G401 (cell line): ENCODE measurements at places on chromosomes 2 and 18. TPM values are rescaled to one million over a fixed set of nuclear protein-coding genes. Genes with fewer than 3 reads are reported as not detected.

- no peak for DNase-seq
Observed at GRCh38 chr2:174881678-174882077, 117.4 kb upstream of the CHRNA1 start.

- DNase-seq = no peak
Observed at GRCh38 chr2:45925026-45925425, 273.6 kb downstream of the PRKCE start.

GRCh38 chr2:81324046-81324445, 1019.5 kb upstream of the LRRTM1 start:
- DNase-seq = no peak

DNA sequence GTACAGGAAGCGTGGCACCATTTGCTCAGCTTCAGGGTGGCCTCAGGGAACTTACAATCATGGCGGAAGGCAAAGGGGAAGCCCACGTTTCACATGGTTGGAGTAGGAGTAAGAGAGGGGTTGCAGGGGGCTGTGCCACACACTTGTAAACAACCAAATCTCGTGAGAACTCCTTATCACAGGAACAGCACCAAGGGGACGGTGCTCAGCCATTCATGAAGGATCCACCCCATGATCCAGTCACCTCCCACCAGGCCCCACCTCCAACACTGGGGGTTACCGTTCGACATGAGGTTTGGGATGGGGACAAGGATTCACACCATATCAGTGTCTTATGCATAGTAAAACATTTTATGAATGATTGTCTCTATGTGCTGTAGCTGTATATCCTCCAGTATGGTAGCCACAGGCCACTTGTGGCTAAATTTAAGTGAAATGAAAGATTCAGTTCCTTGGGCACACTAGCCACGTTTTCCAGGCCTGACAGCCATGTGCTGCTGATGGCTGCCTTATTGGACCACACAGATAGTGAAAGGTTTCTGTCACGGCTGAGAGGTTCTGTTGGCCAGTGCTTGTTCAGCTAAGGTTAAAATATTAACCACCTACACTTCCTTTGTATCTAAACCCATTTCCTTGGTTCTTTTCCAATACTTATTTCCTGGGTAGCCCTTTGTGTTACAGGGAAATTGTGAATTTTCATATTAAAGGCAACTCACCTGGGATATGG, 77.3 kb downstream of the AGAP1 start:
- DNase-seq = no peak

GRCh38 chr2:70647873-70648481, 94.4 kb upstream of the TGFA start:
- DNase-seq = peak; percentile 70

GRCh38 chr18:79577451-79578395, 101.9 kb upstream of the CTDP1 start:
- DNase-seq = no peak

- no peak for DNase-seq
Observed at GRCh38 chr2:236262238-236262637, 2.0 kb downstream of the ASB18 start.

DNA sequence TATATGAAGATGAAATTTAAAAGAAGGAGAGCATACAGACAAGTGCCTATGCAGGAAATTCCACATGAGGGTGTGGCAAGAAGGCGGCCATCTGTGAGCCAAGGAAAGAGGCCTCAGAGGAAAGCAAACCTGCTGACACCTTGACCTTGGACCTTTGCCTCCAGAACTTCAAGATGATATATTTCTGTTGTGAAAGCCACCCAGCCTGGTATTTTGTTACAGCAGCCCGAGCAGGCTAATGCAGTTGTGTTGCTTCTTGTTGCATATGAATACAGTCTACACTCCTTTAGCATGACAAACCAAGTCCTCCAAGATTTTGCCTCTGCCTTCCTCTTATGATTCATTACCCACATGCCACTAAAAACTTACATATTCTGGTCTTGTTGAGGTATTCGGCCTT, 374.8 kb upstream of the TRIB2 start:
- no peak for DNase-seq

DNA sequence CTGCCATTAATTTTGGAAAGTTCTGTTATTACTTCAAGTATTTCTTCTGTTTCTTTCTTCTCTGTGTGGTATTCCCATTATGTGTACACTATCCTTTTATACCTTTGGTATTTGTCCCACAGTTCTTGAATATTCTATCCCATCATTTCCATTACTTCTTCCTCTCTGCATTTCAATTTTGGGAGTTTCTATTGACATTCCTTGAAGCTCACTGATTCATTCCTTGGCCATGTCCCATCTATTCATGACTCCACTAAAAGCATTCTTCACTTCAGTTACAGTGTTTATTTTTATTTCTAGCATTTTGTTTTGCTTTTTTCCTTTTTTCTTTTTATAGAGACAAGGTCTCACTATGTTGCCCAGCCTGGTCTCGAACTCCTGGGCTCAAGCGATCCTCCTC, 30.3 kb downstream of the PROC start:
- DNase-seq = no peak

DNA sequence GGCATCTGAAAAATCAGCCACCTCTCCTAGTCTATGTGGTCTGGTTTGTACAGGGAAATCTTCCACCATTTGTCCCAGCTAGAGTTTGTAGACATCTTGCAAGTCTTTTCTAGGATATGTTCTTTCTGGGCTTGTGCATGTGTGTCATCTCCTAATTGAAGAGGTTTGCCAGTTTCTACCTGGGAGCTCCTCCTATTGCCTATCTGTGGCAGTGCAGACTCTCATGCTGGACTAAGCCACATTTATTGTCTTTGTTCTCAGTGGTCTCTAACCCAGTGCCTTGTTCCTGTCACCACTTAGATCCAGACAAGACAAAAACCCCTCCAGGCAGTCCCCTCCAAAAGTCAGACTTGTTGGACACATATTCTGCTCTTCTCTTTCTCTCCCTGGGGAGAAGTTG, 72.0 kb upstream of the MRPS9 start:
- no peak for DNase-seq

DNA sequence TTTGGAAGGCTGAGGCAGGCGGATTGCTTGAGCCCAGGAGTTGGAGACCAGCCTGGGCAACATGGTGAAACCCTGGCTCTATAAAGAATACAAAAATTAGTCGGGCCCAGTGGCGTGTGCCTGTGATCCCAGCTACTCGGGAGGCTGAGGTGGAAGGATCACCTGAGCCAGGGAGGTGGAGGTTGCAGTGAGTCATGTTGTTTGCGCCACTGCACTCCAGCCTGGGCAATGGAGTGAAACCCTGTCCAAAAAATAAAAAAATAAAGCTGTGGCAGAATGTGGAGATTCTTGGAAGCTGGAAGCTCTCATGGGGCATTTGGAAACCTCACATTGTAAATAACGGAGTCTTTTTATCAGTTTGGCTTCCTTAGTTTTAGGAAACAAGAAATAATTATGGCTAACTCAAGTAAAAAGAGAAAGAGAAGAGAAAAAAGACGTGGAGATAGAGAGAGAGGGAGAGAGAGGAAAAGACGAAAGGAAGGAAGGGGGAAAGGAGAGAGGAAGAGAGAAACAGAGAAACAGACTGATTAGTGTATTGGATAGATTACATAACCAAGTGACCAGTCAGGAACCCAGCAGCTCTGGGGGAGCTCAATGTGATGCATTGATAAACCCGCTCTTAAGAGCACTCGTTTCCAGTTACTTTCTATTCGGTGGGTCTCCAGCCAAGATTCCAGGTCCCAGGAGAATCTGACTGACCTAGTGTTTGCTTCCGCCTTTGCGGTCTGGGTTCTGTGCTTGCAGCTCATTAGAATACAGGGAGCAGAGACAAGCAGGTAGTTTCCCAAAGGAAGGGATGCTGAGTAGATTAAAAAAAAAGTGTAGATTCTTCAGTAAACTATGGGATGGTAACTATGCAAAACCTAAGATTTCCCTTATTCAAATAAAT, 1.1 kb upstream of the SPAST start:
- peak; percentile 63 for DNase-seq

Gene MDH1B
- total RNA-seq = 2.6 and 6.9 TPM in 2 replicates

Gene MRO
- 0.03 TPM in 1 of 2 replicates, not detected in the other for total RNA-seq

Gene HOXD8
- 4.1 and 4.2 TPM in 2 replicates for total RNA-seq

Gene ATP6V1B1
- total RNA-seq = 1.1 TPM in 1 of 2 replicates, not detected in the other

Gene SERPINB11
- not detected in 2 replicates for total RNA-seq
